Hematopoietic multipotent progenitor cell treated with erythropoietin and hydrocortisone succinate and interleukin-3 and kit ligand, for 15 days (in vitro differentiated cells): ENCODE measurements at places on chromosomes 5 and 9.

DNA sequence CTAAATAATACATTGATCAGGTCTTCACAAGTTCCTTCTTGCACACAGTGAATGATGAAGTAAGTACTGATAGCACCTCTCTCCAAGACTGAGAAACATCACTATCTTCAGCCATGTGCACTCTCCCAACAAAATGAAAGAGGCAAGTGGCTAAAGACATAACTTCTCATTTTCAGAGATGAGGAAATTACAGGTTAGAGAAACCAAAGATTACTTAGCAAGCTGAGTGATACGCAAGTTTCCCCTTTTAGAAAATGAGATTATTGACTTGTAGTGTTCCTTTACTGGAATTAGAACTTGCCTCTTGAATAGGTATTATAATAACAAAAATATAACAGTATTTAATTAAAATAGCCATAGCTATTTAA, 21.6 kb downstream of the CEMIP2 start:
- no peak for DNase-seq

DNA sequence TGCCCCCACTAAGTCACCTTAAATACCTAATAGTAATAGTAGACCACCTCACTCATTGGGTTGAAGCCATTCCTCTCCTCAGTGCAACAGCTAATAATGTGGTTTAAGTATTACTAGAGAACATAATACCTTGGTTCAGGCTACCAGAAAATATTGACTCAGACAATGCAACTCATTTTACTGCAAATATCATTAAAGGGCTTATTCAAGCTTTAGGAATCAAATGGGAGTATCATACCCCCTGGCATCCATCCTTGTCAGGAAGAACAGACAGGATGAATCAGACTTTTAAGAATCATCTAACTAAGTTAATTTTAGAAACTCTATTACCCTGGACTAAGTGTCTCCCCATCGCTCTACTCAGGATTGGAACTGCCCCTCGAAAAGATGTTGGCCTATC, 6.8 kb upstream of the RNF180 start:
- no peak for DNase-seq

DNA sequence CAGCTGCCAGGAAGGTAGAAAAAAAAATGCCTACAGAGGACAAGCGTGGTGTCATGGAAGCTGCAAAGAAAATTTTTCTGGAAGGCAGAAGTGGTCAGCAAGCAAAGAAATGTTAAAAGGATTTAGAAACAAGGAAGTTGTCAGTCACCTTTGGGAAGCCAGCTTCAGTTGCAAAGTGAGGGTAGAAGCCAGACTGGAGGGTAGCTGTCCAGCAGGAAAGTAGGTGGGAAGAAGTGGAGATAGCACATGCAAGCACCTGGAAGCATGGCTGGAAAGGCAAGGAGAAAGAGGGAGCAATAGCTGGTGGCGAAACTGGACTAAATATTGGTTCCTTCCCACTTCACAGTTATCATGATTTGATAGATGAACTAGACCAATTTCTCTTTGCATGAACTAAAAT, 54.3 kb downstream of the ADRB2 start:
- DNase-seq, result no peak

DNA sequence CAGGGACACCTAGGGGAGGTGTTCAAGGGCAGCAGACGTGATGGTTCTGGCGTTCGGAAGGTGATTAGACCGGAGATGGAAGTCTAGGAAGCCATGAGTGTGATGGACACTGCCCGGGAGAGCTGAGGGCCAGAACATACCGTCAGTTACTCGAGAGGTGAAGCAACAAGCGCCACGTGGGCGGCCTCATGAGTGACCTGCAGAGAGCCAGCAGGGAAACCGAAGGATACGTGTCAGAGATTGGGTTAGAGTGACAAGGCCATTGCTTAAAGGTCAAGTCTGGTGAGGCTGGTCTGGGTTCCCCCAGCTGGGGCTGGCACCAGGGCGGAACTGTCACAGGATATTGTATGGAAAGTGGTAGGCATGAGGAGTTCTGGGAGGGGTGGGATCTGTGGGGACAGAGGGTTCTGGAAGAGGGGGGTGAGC, 60.0 kb downstream of the C9orf50 start:
- DNase-seq, result no peak

GRCh38 chr9:74117731-74118130, 379.4 kb upstream of the RORB start:
- no peak for DNase-seq

DNA sequence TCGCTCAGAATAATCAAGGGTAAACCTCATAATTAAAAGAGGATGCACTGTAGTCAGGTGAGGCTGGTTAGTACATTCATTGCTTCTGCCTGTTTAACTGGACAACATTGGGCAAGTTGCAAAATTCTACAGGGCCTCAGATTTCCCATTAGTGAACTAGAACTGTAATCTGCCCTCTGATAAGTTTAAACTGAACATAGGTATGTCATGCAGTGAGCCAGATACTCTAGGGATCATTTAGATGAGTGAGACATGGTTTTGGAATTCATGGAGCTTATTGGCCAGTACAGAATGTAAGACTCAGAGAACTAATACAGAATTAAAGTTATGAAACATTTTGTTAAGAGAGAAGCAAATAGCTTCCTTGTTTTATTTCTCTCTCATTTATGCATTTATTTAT, 35.9 kb downstream of the RNF44 start:
- DNase-seq, result no peak

DNA sequence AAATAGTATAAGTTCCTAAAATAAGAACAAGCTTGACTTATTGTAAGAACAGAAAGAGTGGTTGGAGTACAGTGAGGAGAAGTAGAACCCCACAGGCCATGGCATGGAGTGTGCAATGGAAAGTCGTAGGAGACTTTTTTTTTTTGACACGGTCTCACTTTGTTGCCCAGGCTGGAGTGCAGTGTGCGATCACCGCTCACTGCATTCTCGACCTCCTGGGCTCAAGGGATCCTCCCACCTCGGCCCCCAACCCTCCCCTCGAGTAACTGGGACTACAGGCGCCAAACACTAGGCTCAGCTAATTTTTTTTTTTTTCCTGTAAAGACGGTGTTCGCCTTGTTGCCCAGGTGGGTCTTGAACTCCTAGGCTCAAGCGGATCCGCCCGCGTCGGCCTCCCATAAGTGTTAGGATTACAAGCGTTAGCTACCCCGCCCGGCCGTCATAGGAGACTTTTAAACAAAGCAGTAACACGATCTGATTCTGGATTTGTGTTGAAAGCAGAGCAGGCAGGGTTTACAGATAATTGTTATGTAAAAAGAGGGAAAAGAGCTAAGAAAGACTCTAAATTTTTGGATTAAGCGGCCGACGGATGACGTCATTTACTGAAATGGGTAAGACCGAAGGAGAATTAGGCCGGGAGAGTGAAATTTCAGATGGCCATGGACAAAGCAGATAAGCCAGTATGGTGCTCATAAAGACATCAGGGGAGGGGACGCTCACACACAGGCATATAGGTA, 752 bp downstream of the TSTD2 start:
- DNase-seq, result peak; percentile 79

DNA sequence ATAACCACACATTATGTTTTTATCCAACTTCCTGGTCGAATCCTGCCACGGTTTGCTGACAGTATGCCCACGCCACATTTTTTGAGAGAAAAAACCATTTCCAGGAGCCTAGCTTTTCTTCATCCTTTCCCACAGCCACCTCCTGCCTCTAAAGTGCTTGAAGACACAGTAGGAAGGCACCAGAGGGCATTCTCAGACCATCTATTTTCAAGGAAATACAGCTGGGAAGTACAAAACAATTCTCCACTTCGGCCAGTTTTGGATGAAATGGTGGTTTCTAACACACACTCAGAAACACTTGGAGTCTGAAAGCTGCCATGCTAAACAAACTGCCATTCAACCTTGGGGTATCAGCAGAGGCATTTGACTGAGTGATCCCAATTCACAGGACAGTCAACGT, 86.3 kb upstream of the RPS23 start:
- no peak for DNase-seq

DNA sequence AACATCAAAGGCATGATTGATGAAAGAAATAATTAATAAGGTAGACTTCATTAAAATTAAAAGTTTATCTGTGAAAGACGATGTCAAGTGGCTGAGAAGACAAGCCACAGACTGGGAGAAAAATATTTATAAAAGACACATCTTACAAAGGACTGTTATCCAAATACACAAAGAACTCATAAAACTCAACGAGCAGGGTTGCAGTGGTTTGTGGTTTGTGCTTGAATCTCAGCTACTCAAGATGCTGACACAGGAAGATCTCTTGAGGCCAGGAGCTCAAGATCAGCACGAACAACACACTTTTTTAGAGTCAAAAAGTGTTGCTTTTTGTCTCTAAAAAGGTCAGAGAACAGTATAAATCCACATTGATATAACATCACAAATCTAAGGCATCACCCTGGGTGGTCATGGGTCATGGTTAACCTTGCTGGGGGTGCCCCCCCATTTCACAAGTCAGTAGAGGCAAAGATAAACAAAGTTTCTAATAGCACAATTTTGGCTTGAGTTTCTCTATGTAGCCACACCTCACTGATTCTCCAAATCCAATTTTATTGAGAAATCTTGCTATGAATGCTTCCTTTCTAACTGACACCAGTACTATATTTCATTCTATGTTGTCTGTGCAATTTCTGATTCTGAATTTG, 342.9 kb upstream of the RPS23 start:
- DNase-seq, result no peak

GRCh38 chr5:10859393-10860195, 98.6 kb upstream of the DAP start:
- DNase-seq, result no peak

DNA sequence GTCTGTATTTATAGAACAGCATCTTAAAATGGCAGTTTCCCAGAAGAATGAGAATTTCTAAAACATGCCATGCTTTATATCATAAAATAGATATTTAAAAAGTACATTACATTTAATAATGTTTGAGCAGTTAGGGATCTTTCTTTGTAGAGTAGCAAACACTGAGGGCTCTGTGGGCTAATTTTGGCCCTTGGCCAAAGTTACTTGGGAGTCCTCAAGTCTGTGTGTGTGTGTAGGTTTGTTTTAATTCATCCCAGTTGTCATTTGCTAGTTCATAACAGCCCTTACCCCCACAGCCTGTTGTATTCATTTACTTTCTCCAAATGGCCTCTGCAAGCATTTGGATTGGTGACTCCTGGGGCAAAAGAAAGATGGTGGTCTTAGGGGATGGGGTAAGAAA, 576.4 kb upstream of the SGCD start:
- DNase-seq, result no peak

GRCh38 chr5:93188876-93189485, 392.0 kb downstream of the NR2F1-AS1 start:
- DNase-seq, result no peak

- DNase-seq, result no peak
Measured at GRCh38 chr9:92055624-92056023, 59.6 kb downstream of the SPTLC1 start.

- DNase-seq, result no peak
Measured at GRCh38 chr9:128293091-128293490, 17.0 kb downstream of the SWI5 start.

GRCh38 chr9:28464481-28465216, 891.4 kb upstream of the C9orf72 start:
- no peak for DNase-seq

DNA sequence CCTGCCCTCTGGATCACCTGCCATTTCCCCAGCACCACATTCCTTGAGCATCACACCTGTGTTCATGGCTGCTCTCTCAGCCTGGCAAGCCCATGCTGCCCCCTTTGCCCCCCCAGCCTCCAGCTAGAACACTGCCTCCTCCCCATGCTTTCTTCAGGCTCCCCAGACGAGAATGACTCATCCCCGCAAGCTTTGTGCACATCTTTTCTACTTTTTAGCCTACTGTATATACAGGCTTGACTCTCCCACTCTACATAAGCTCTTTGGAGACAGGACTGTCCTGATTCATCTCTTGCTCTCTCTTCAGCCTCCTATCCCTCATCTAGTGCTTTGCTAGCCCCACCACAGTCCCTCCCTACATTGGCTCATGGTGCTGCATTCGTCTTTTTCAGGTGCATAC, 19.9 kb upstream of the GLIPR2 start:
- no peak for DNase-seq
